NT2/D1 (cell line): ENCODE measurements at places on chromosomes 12 and 14.

- no peak for DNase-seq
Observed at GRCh38 chr12:82835217-82835616, 148.5 kb downstream of the TMTC2 start.

- DNase-seq: no peak
Observed at GRCh38 chr14:73833034-73833433, 18.6 kb upstream of the PTGR2 start.

GRCh38 chr14:99047441-99048031 is 224.5 kb downstream of the BCL11B start:
- DNase-seq: no peak

GRCh38 chr14:61300754-61301153 is 19.6 kb upstream of the TMEM30B start:
- DNase-seq: no peak

- no peak for DNase-seq
Observed at GRCh38 chr14:54881235-54881760, 21.3 kb downstream of the GCH1 start.

DNA sequence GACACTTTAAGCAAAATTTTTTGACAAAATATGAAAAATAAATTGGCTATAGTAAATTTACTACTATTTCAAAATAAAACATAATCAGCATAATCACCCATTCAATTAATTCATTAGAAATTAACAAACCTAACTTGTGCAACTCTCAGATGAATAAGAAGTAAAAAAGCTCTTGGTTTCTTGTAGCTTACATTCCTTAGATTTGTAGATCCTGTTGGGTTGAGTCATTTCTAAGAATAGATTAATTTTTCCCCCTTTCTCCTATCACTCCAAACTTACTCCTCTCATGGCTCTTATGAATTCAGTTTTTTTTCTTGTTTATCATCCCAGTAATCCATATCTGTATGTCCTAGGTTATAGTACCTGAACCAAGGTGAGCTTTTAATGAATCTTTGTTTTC is 230.9 kb upstream of the LRIG3 start:
- no peak for DNase-seq

GRCh38 chr14:101991352-101991751 is 27.0 kb downstream of the DYNC1H1 start:
- DNase-seq: no peak

- no peak for DNase-seq
Observed at GRCh38 chr14:55963295-55963694, 154.9 kb upstream of the PELI2 start.

- DNase-seq: no peak
Observed at GRCh38 chr12:3753544-3754284, 805 bp upstream of the CRACR2A start.

GRCh38 chr12:42584651-42585111 is 4.9 kb downstream of the PRICKLE1 start:
- DNase-seq: no peak

GRCh38 chr12:69687390-69687789 is 11.7 kb downstream of the BEST3 start:
- DNase-seq: no peak
